ENCODE measurements at places on chromosomes 6 and 20. TPM values are rescaled to one million over a fixed set of nuclear protein-coding genes. Genes with fewer than 3 reads are reported as not detected.

Gene MAP3K5
- total RNA-seq: 16.2 TPM

Gene FUT9
- total RNA-seq: not detected

Gene LY6G6C
- total RNA-seq: not detected

Gene LRRN4
- total RNA-seq: under 0.01 TPM

Gene ADGRF1
- total RNA-seq: not detected

Gene CNKSR3
- 13.8 TPM for total RNA-seq

Gene SLC22A3
- 2.7 TPM for total RNA-seq

Gene IL20RA
- 0.26 TPM for total RNA-seq
